Pericardium fibroblast (primary cell): ENCODE measurements at places on chromosomes 16 and 17. TPM values are rescaled to one million over a fixed set of nuclear protein-coding genes. Genes with fewer than 3 reads are reported as not detected.

KIF19 gene
- not detected in 2 replicates for total RNA-seq

TLCD1 gene
- 11.8 and 20.7 TPM in 2 replicates for total RNA-seq

KRTAP1-5 gene
- not detected in 2 replicates for total RNA-seq

NPIPA2 gene
- 0.58 TPM in 1 of 2 replicates, not detected in the other for total RNA-seq

VMO1 gene
- 0.17 and 0.58 TPM in 2 replicates for total RNA-seq

DBNDD1 gene
- total RNA-seq: under 0.01 and 0.34 TPM in 2 replicates

DHRS13 gene
- 5.0 and 7.8 TPM in 2 replicates for total RNA-seq
